ENCODE measurements at places on chromosomes 7 and 10. TPM values are rescaled to one million over a fixed set of nuclear protein-coding genes. Genes with fewer than 3 reads are reported as not detected.

DNA sequence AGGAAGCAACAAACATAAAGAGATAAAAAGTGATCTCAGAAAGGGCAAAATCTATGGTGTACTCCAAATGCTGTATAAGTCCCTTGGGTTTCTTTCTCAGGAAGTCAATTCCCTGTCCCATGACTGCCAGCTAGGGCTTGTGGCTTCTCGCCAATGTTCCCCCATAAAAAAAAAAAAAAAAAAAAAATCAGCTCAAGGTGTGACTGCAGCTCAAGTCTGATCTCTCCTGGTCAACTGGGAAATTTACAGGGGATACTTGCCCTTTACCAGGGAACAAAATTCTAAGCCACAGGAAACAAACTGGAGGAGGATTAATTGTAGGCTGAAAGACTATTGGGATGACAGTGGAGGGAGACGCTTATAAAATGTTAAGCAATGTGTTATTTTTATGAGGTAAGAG lies 76.0 kb downstream of the PCGF5 start:
- no peak overlapping the region for H3K27ac ChIP-seq
- H3K27me3 ChIP-seq: no peaks in the 10 kb centered on the region
- no peaks in the 10 kb centered on the region for H3K36me3 ChIP-seq
- no peak for DNase-seq

DNA sequence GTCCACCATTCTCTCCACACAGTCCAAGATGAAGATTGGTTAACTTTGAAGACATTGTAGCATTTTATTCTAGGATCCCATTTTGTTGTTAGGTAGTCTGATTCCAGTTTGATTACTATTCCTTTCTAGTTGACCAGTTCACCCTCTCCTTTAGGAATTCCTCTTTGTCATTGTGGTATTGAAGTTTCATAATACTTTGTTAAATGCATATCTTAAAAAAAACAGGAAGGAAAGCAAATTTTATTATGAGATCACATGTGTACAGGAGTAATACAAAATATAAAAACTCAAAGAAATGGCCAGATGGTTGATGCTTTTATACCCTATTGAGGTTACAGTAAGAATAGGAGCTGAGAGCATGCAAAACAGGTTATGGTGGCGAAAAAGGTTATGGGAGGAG lies 15.5 kb upstream of the SEMA3C start:
- DNase-seq: no peak
- H3K4me1 ChIP-seq: no peaks in the 10 kb centered on the region
- no peak overlapping the region for H3K4me3 ChIP-seq
- no peaks in the 10 kb centered on the region for H3K36me3 ChIP-seq
- no peak overlapping the region for H3K27ac ChIP-seq

GRCh38 chr10:66782776-66783175 lies 143.1 kb upstream of the LRRTM3 start:
- H3K4me3 ChIP-seq: no peak overlapping the region
- no peaks in the 10 kb centered on the region for H3K36me3 ChIP-seq
- no peak overlapping the region for H3K27ac ChIP-seq
- peaks cover 8% of the 10 kb centered on the region for H3K4me1 ChIP-seq

DNA sequence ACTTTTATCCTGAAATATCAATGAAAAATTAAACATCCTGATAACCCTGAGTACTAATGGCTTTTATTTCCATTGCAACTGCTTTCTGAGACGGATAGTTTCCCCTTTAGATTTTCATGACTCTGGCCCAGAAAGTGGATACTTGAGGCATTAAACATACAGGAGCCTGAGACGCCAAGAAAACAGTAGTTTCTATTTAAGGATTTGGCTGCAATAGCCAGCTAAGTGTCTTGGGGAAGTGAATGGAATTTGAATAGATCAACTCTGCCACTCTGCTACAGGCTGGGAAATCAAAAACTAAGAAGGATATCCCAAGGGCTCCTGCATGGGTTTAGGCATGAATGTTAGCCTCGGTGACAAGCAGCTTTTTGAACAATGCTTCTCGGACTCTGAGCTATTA lies 24.7 kb upstream of the GPAM start:
- H3K4me1 ChIP-seq: peaks cover 15% of the 10 kb centered on the region
- H3K27me3 ChIP-seq: no peaks in the 10 kb centered on the region
- DNase-seq: no peak
- H3K36me3 ChIP-seq: no peaks in the 10 kb centered on the region

- no peak overlapping the region for H3K4me3 ChIP-seq
- H3K4me1 ChIP-seq: peaks cover 10% of the 10 kb centered on the region
- no peaks in the 10 kb centered on the region for H3K27me3 ChIP-seq
- DNase-seq: no peak
- H3K36me3 ChIP-seq: peaks cover 13% of the 10 kb centered on the region
Observed at GRCh38 chr7:102439963-102440795, 6.8 kb downstream of the ORAI2 start.

DNA sequence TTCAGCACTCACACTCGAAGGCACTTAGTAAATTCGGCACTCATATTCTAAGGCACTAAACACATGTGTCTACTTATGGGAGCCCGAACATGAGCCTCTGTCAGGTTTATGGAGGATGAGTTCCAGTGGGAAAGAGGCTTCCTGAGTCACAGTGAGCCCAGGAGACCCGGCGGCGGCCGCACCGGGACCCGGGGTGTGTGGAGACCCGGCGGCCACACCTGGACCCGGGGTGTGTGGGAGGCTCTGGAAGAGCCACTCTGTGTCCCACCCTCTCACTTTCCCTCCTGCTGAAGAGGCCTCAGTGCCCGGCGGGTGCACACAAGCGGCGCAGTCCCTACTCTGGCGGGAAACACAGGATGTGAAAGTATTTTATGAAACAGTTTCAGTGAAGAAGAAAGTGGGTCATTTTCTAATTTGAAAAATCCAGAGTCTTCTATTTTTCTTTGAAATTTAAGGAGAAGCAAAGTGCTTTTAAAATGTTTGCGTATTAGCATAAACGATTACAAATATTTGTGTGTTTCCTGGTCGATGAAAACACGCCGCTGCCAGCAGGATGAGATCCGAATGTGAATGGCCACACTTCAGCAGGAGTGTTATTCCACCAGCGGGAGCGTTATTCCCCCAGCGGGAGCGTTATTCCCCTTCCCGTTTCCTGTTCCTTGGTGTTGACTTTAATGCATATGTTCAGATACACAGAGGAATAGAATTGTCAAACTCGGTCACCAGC lies 625.1 kb downstream of the DNAJB6 start:
- H3K4me1 ChIP-seq: no peaks in the 10 kb centered on the region
- no peak overlapping the region for H3K27ac ChIP-seq
- H3K36me3 ChIP-seq: no peaks in the 10 kb centered on the region
- no peak overlapping the region for H3K4me3 ChIP-seq
- H3K27me3 ChIP-seq: peaks cover 1% of the 10 kb centered on the region

GRCh38 chr10:62305813-62306212 lies 37.2 kb upstream of the RTKN2 start:
- H3K27me3 ChIP-seq: peaks cover 9% of the 10 kb centered on the region
- H3K36me3 ChIP-seq: peaks cover 2% of the 10 kb centered on the region
- no peak for DNase-seq
- no peak overlapping the region for H3K27ac ChIP-seq

- peaks cover 6% of the 10 kb centered on the region for H3K4me1 ChIP-seq
- no peaks in the 10 kb centered on the region for H3K27me3 ChIP-seq
- no peak overlapping the region for H3K4me3 ChIP-seq
- DNase-seq: no peak
Observed at GRCh38 chr7:31860925-31861324, 173.9 kb downstream of the PPP1R17 start.

DNA sequence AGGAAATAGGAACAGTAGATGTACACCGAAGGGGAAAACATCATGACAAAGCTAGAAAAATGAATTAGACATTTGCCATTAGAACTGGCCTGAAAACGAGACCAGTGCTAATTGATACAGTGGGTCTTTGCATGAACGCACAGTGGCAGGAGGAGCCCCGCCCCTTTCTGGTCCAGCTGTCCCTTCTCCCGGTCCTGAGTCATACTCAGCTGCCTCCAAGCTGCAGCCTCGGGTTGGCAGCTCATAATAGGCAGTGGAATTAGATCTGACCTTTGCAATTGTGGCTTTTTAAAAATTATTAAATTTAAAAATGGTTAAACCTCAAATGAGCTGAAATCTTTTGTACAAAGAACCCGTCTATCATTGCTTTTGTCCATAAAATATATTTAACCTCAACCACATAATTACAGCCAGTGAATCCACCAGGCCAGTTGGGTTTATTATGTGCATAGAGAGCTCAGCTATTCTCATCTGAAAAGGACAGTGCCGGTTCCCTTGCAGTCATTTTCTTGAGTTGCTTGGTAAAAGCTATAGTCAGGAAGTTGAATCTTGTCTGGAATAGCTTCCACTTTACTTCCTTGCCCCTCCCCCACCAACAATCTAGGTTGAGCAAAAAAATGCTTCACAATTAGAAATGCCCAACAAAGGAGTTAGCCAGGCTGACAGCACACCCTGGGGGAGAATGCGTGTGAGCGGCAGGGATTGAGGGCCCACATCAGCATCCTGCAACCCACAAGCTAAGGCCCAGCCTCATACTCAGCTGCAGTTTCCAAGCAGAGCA lies 147.1 kb downstream of the BUB3 start:
- DNase-seq: no peak
- H3K27me3 ChIP-seq: no peaks in the 10 kb centered on the region
- no peak overlapping the region for H3K27ac ChIP-seq
- no peak overlapping the region for H3K4me3 ChIP-seq
- peaks cover 7% of the 10 kb centered on the region for H3K4me1 ChIP-seq
- H3K36me3 ChIP-seq: no peaks in the 10 kb centered on the region

Gene VIM
- 4,580 TPM for total RNA-seq

Gene CDC14C
- total RNA-seq: not detected

Gene SUN3
- total RNA-seq: not detected

Gene MRC1
- not detected for total RNA-seq

Gene ANKRD2
- total RNA-seq: 0.60 TPM

Gene PIK3AP1
- 9.7 TPM for total RNA-seq

Gene FAM241B
- total RNA-seq: 13.7 TPM
